ENCODE measurements at places on chromosomes 7 and 10.

GRCh38 chr10:11874568-11875493, 51.7 kb downstream of the PROSER2 start:
- peaks cover 11% of the 10 kb centered on the region for H3K4me1 ChIP-seq
- H3K27me3 ChIP-seq = peaks cover 2% of the 10 kb centered on the region
- no peak overlapping the region for H3K4me3 ChIP-seq
- no peaks in the 10 kb centered on the region for H3K36me3 ChIP-seq

DNA sequence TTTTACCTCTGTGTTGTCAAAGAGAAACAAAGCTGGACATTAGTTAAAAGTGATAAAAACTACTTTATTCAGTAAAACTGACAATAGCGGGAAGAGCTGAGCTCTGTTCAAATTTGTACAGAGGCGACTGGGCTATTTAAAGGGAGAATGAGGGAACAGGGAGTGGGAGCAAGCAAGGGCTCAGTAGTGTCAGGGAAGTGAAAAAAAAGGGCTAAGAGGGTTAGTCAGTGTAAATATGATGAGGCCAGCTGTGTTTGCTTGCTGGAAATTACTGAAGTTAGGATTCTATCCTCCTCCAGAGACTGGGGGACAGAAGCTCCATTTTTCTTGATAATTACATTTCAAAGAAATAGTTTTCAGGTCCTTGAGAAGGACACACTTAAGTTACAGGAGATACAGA, 232.5 kb downstream of the SH2D4B start:
- no peak overlapping the region for H3K27ac ChIP-seq
- no peaks in the 10 kb centered on the region for H3K27me3 ChIP-seq
- no peaks in the 10 kb centered on the region for H3K36me3 ChIP-seq
- no peak for DNase-seq
- H3K4me1 ChIP-seq = no peaks in the 10 kb centered on the region

GRCh38 chr7:80699045-80699638, 60.7 kb downstream of the CD36 start:
- no peaks in the 10 kb centered on the region for H3K27me3 ChIP-seq
- no peak overlapping the region for H3K4me3 ChIP-seq
- H3K27ac ChIP-seq = no peak overlapping the region

DNA sequence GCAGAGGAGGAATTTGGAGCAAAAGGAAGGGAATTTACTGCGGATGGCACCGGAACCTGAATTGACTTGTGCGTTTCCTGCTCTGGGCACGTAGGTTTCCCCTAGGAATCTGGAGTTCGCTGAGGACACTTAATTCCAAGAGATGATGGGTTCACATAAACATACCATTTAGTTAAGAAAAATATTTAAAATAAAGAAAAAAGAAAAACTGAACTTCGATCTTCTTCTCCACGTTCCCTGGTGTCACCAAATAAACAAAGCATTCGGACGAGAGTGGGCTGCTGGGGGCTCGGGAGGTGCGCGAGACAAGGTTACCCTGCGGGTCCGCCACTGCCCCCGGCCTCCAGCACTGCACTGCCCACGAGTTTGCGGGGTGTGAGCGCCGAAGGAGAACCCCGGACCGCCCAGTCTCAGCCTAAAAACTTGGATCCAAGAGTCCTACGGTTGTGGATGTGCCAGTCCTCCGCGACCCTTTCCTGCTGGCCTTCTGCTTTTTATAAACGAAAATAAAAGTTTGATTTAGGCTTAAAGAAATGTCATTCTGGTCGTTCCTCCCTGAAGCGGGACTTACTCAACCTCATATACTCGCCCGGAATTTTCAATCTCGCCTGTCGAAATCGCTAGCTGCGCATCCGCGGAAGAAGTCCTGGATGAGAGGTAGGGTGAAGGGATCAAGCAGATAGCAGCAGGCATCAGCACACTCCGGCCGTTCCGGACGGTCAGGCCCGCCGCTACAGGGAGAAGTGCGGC, 30.3 kb downstream of the SKIDA1 start:
- peak overlapping the region; percentile 42 for H3K4me3 ChIP-seq
- no peak overlapping the region for H3K27ac ChIP-seq
- H3K36me3 ChIP-seq = no peaks in the 10 kb centered on the region
- peaks cover 40% of the 10 kb centered on the region for H3K4me1 ChIP-seq
- H3K27me3 ChIP-seq = peaks cover 49% of the 10 kb centered on the region
- no peak for DNase-seq

GRCh38 chr10:2938869-2939268, 128.5 kb upstream of the PFKP start:
- no peak overlapping the region for H3K27ac ChIP-seq
- H3K4me1 ChIP-seq = no peaks in the 10 kb centered on the region
- H3K36me3 ChIP-seq = no peaks in the 10 kb centered on the region
- no peaks in the 10 kb centered on the region for H3K27me3 ChIP-seq
- DNase-seq = no peak

GRCh38 chr7:77199013-77199966, at the start of gene FGL2:
Gene FGL2, minus strand, starts transcription at chr7:77199819. Its CDS starts 26 bp downstream, at chr7:77199793.
- H3K4me1 ChIP-seq = peaks cover 11% of the 10 kb centered on the region
- H3K4me3 ChIP-seq = peak within 1 kb of the TSS; percentile 48
- DNase-seq = peak; percentile 31
- H3K27ac ChIP-seq = peak within 1 kb of the TSS; percentile 72
- no peaks in the 10 kb centered on the region for H3K36me3 ChIP-seq
- no peaks in the 10 kb centered on the region for H3K27me3 ChIP-seq

DNA sequence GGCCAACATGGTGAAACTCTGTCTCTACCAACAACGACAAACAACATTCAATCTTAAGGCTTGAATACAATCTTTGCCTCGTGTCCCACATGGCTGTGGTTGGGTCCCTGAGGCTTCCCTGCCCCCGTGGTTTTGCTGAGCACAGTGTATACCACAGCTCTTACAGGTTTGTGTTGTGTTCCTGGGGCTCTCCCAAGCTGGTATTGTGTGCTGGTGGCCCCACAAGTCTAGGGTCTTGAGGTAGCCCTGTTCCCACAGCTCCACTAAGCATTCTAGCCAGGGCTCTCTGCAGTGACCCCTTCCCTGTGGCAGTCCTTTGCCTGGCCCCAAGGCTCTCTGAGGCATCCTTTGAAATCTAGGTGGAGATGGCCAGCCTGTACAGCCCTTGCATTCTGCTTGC, 68.0 kb upstream of the CCNY start:
- no peaks in the 10 kb centered on the region for H3K36me3 ChIP-seq
- no peak overlapping the region for H3K27ac ChIP-seq
- H3K4me3 ChIP-seq = no peak overlapping the region
- H3K4me1 ChIP-seq = no peaks in the 10 kb centered on the region
- no peak for DNase-seq
- no peaks in the 10 kb centered on the region for H3K27me3 ChIP-seq

GRCh38 chr10:52993109-52993508, 220.5 kb upstream of the MBL2 start:
- no peak overlapping the region for H3K4me3 ChIP-seq
- DNase-seq = no peak
- no peaks in the 10 kb centered on the region for H3K36me3 ChIP-seq
- no peaks in the 10 kb centered on the region for H3K27me3 ChIP-seq
- H3K27ac ChIP-seq = no peak overlapping the region
- H3K4me1 ChIP-seq = no peaks in the 10 kb centered on the region

DNA sequence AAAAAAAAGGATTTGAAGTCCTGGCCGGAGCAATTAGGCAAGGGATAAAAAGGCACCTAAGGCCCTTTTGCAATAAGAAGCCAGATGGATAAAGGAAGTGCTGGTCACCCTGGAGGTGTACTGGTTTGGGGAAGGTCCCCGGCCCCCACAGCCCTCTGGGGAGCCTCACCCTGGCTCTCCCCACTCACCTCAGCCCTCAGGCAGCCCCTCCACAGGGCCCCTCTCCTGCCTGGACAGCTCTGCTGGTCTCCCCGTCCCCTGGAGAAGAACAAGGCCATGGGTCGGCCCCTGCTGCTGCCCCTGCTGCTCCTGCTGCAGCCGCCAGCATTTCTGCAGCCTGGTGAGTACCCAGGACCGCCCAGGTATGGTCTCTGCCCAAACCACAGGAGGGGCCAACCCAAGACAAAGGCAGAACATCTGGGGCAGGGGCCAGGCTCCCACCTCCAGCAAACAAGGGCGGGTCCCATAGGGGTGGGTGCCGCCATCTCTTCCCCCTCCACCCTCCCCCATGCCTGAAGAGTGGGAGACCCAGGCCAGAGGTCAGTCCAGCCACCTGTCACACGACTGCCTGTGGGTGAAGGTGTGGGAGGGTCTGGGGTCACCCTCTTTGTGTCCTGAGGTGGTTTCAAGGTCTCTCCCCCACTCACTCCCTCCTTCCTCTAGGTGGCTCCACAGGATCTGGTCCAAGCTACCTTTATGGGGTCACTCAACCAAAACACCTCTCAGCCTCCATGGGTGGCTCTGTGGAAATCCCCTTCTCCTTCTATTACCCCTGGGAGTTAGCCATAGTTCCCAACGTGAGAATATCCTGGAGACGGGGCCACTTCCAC, at the start of gene PILRB:
PILRB (plus strand) TSS at position 91 of the 830 bp plus-strand sequence; CDS start at position 277, 186 bp downstream.
- no peaks in the 10 kb centered on the region for H3K27me3 ChIP-seq
- DNase-seq = no peak
- no peak within 1 kb of the TSS for H3K4me3 ChIP-seq
- peaks cover 82% of the 10 kb centered on the region for H3K36me3 ChIP-seq

DNA sequence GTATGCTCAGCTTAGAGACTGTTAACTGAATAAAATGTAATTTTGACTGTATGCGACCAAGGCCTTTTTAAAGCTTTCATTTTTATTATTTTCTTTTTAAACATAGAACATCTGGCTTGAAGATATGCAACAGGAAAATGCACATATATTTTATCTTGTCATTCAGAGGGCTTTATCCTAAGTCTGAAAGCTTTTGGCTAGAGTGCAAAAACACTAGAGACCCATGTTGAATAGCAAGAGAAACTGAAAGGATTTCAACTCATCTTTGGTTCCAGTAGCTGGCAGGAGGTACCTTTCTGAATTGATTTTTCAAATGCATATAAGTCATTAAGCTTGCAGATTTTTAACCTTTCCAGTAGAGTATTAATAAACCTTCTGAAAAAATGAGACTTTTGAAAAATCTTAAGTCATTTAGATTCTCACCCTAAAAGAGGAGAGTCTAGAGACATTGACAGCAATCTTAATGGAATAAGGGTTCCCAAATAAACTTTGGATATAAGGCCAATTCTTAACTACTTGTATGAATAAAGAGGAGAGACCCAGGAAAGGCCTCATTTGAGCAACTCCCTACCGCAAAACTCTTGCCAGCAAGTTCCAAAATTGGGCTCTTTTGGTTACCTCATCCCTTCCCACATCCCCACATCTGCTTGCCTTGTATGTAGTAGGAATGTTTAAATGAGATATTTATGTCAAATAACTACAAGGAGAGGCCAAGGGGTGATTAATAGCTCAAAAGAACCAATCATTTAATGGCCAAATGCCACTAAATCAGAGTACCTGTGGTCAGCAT, 454.4 kb downstream of the HTR7 start:
- DNase-seq = no peak
- H3K27ac ChIP-seq = no peak overlapping the region
- H3K4me1 ChIP-seq = no peaks in the 10 kb centered on the region
- no peaks in the 10 kb centered on the region for H3K36me3 ChIP-seq
- H3K27me3 ChIP-seq = no peaks in the 10 kb centered on the region
- H3K4me3 ChIP-seq = no peak overlapping the region

GRCh38 chr7:48637382-48637781, 287.0 kb upstream of the CDC14C start:
- H3K4me1 ChIP-seq = no peaks in the 10 kb centered on the region
- no peak overlapping the region for H3K27ac ChIP-seq
- no peak for DNase-seq
- H3K36me3 ChIP-seq = no peaks in the 10 kb centered on the region
- no peak overlapping the region for H3K4me3 ChIP-seq

DNA sequence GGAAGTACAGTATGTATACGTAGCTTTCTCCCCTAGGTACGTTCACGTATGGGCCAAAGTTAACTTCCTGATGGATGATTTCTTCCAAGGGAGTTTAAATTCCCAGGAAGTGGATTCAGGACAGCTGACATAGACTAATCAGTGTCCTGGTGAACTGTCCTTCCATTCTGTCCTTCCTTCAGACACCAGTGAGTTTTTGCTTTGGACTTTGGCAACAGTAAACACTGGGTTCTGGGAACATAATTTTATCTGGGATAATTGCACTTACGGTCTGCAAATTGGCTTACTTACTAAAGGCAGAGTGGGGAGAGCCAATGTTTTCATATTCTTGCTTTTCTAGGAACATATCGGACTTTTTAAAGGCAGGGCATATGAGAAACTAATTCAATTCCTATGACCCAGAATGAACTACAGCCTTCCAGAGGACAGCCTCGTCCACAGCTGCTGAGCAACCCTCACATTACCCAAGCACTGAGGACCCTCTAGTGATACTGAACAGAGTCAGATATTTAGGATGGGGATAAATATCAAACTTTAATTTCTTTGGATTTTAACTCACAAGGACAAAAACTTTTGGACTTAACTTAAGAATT, 97.9 kb downstream of the RAB18 start:
- no peak for DNase-seq
- no peak overlapping the region for H3K27ac ChIP-seq
- no peak overlapping the region for H3K4me3 ChIP-seq
- no peaks in the 10 kb centered on the region for H3K36me3 ChIP-seq

- no peak overlapping the region for H3K27ac ChIP-seq
- DNase-seq = no peak
- H3K27me3 ChIP-seq = no peaks in the 10 kb centered on the region
- peaks cover 5% of the 10 kb centered on the region for H3K4me1 ChIP-seq
- H3K4me3 ChIP-seq = no peak overlapping the region
- no peaks in the 10 kb centered on the region for H3K36me3 ChIP-seq
These were observed 137.1 kb downstream of the CUX1 start for GRCh38 chr7:101954499-101954898.

DNA sequence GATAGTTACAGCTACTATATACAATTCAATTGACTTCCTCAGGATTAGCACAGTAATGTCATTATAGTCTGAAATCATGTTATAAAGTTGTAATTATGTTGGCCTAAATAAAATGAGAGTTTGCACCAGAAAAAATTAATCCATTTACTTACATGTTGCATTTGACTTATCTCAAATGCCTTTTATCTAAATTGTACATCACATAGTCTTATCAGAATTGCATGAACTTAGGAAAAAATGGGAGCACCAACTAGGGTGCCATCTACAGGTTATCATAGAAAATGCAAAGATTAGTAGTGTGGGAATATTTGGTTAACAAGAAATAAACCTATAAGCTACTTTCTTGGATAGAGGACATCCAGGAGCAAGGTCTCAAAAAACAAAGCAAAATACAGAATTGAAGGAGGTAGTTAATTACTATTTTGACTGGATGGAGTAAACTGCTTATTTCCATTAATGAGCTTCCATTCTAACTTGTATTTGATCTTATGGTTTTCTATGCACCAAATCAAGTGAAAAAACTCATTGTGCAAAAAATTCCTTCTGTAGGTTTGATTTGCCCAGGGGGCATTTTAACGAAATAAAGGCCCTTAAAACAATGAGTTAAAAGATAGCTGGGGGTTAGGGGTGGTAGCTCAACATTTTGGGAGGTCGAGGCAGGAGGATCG, 60.0 kb upstream of the ORC5 start:
- H3K36me3 ChIP-seq = no peaks in the 10 kb centered on the region
- H3K4me3 ChIP-seq = no peak overlapping the region
- peaks cover 3% of the 10 kb centered on the region for H3K27me3 ChIP-seq
- no peak overlapping the region for H3K27ac ChIP-seq
- DNase-seq = peak; percentile 3
- H3K4me1 ChIP-seq = no peaks in the 10 kb centered on the region

- H3K36me3 ChIP-seq = no peaks in the 10 kb centered on the region
- no peak overlapping the region for H3K27ac ChIP-seq
- no peak overlapping the region for H3K4me3 ChIP-seq
- peaks cover 10% of the 10 kb centered on the region for H3K4me1 ChIP-seq
- DNase-seq = no peak
- no peaks in the 10 kb centered on the region for H3K27me3 ChIP-seq
These were observed 232.5 kb downstream of the MAD1L1 start for GRCh38 chr7:2000153-2000687.
